ENCODE measurements at places on chromosomes 7 and 10.

DNA sequence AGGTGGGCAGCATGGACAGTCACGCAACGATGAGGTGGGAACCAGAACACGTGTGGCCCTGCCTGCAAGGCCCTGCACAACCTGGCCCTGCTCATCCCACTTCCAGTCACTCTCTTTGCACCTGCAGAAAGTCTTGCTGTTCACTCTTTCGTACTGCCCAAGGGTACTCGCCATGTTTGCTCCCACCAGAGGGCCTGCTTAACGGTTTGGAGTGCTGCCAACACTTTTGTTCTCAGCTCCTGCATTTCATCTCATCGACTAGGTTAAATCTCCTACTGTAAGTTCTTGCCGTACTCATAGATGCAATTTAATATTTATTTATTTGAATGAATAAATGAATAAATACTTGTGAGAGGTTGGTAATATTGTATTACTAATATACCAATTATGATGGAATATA is 315.3 kb downstream of the SDK1 start:
- no peak for DNase-seq

GRCh38 chr7:37957221-37957970 is 37.0 kb downstream of the EPDR1 start:
- no peak for DNase-seq

DNA sequence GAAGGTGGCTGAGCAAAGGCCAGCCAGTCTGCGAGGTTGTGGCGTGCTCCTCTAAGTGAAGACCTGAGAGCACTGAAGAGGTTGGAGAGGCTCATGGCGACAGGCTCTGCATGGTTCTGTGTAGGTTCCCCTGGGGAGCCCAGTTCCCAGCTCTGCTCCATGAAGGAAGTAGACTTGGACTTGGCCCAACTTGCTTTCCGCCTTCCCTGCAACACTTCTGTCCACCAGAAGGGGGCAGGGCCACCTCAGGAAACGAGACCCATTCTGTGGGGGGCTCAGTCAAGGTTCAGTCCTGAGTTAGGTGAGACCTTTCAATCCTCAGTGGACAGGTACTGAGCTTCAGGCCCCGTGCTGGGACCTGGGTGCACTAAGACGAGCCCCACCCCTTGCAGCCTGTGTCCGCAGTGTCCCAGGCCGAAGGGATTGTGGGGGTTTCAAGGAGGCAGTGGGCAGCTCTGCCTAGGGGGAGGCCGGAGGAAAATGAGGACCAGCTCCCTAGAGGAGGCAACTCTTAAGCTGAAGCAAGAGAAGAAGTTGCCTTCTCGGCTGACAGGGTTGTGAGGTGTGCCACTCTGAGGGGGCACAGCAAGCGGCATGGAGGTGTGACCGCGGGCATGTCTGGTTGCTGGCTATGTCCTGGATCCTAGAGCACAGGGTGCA is 15.0 kb upstream of the PCBD1 start:
- no peak for DNase-seq

- no peak for DNase-seq
These were observed 76.5 kb downstream of the MICALL2 start for GRCh38 chr7:1382553-1383397.

Measured in stimulated activated CD4-positive, alpha-beta T cell treated with anti-CD3 and anti-CD28 coated beads, Interleukin-1b, Interleukin-23, amount 100 ng/mL, for 24 hours (primary cell).